Glutamatergic neuron (in vitro differentiated cells): ENCODE measurements at places on chromosomes 5 and 9. TPM values are rescaled to one million over a fixed set of nuclear protein-coding genes. Genes with fewer than 3 reads are reported as not detected.

Gene NRG2
- total RNA-seq, result 0.81 TPM

DNA sequence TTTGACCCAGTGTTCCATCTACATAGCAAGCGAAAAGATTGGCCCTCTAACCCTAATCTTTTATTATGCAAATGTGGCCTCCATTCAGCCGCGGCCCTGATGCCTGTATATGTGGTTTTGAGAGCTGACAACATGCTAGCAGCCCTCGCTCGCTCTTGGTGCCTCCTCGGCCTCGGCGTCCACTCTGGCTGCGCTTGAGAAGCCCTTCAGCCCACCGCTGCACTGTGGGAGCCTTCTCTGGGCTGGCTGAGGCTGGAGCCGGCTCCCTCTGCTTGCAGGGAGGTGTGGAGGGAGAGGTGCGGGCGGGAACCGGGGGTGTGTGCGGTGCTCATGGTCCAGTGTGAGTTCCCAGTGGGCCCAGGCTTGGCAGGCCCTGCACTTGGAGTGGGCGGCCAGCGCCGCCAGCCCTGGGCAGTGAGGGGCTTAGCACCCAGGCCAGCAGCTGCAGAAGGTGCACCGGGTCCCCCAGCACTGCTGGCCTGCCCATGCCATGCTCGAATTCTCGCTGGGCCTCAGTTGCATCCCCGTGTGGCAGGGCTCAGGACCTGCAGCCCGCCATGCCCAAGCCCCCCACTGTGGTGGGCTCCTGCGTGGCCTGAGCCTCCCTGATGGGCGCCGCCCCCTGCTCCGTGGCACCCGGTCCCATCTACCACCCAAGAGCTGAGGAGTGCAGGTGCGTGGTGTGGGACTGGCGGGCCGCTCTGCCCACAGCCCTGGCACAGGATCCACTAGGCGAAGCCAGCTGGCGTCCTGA is 757.5 kb upstream of the CTNND2 start:
- no peak for DNase-seq

- no peak for DNase-seq
These were observed 76.7 kb downstream of the RAB24 start for GRCh38 chr5:177226860-177227259.

GRCh38 chr9:3124001-3124400 is 280.1 kb upstream of the PUM3 start:
- no peak for DNase-seq

DNA sequence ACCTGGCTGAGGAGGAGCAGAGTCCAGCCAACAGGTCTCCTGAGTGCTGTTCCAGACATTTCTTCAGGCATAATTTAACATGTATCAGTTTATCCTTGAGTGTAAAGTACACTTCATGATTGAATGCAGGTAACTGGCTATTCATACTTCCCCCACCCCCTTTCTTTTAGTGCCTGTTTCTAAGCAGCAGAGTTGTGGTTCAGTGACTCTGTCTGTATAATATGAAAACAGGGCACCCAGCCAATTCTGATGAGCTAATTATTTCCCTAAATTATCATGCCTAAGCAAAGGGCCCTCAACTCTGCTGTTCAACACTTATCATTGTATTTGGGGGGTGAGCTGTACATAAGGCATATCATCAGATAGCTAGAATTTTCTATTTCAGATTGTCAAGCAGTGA is 51.9 kb upstream of the ZSWIM6 start:
- no peak for DNase-seq

DNA sequence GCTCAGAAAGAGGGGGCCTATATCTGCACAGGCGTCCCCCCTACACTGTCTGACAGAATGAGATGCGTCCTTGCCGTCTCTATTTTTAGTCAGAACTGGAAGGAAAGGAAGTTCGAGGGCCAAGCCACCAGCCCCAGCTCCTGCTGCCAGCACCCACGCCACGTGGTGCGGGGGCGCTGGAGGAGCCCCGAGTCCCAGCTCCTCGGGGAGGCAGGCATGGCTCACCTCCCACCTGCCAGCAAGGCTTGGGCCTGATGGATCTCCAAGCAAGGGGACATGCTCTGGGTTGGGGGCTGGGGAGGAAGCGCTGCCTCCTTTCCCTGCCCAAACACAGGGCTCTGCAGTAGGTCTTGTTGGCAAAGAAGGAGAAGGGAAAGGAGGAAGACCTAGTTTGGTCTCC is 80.3 kb upstream of the ARAP3 start:
- DNase-seq, result no peak
